Activated gamma-delta T cell treated with Interleukin-2 at 50 U/mL for 16 hours (primary cell): ENCODE measurements at places on chromosomes 1 and 21.

- no peak for DNase-seq
Observed at GRCh38 chr1:229368347-229368746, 25.5 kb upstream of the CCSAP start.

- DNase-seq: no peak
Observed at GRCh38 chr1:18494304-18494703, 13.6 kb downstream of the KLHDC7A start.

DNA sequence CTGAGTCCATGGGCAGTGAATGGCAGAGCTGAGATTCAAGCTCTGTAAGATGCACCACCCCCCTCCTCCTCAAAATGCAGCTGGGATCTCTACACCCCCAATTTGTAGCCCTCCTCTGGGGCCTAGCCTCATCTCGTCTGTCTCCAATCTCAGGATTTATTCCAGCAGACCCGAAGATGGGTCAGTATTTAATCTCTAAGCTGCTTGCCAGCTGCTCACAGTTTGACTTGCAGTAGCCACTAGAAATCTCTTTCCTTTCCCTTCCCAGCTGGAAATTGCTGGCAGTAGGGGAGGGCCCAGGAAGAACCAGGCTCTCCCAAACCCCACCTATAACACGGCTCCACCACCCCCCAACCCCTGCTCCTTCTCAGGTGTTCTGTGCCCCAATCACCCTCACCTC lies 1.5 kb downstream of the LACTBL1 start:
- no peak for DNase-seq

DNA sequence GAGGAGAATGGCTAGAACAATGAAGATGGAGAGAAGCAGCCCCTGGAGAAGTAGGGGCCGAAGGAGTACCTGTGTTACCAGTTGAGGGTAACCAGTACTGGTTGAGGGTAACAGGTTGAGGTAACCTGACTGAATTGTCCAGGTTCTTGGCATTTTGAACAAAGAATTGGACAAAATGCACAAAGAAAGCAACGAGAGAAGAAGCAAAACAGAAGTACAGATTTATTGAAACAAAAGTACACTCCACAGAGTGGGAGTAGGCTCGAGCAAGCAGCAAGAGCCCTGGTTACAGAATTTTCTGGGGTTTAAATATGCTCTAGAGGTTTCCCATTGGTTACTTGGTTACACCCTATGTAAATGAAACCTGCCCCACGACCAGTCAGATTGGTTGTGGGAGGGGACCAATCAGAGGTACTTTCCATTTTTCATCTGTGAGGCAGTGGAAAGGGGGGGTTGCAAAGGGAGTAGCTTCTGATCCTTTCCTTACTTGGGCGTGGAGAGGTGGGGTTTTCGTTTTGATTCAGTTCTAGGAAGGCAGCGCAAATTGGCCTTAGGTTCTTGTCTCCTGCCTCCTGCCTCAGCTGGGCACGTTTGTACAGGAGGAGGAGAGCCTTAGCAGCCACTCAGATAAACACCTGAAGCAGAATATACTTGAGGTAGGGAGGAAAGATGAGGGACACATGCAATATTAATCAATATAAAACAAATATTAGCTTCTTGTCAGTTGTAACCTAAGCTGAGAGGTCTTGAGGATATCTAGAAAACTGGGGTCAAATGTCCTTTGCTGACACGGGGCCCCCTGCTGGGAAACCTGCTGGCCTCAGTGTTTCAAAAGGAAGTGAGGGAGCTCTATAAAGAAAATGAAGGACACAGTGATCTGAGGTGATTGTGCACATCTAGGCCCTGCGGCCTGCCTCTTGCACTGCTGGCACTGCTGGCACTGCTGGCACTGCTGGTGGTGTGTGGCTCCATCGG lies 14.3 kb upstream of the LSM10 start:
- DNase-seq: no peak

DNA sequence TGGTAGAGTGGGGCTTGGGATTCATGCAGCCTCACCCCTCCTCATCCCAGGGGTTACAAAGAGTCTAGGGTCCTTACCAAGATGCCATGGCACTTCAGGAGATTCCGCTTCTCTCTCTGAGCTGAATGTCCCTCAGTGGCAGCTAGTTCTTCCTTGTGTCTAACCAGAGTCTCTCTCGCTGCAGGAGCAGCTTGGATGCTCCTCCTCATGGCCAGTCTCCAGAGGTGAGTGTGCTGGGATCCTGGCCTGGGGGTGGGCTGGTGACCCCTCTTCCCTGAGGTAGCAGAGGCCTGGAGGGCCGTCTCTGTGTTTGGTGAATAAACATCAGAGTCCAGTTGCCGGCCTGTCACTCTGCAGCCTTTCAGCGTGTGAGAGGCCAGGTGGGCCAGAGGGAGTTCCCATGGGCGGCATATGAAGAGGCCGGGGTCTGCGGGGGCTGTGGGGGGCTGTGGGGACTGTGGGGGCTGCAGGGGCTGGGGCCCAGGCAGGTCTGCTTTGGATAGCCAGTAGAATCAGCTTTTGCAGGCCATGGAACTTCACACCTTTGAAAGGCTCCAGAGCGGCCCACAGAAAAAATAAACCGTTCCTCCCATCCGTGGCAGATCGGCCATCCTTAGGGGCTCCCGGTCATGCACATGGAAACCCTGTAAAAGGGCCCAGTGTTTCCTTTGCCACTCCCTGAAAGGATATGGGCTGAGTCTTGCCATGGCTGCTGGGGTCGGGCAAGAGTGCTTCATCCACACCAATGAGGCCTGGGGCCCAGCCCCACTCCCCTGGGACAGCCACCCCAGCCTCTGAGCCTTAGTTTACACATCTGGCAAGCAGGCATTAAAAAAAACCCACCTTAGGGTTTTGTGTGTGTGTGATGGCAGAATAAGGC lies 256.4 kb downstream of the FOXD2 start:
- no peak for DNase-seq

- DNase-seq: no peak
Observed at GRCh38 chr1:101918277-101918676, 78.4 kb downstream of the OLFM3 start.

- no peak for DNase-seq
Observed at GRCh38 chr1:110605901-110606656, at the start of gene KCNA2. Gene KCNA2 (minus strand): TSS chr1:110606358. CDS start chr1:110604782, 1,576 bp downstream.

DNA sequence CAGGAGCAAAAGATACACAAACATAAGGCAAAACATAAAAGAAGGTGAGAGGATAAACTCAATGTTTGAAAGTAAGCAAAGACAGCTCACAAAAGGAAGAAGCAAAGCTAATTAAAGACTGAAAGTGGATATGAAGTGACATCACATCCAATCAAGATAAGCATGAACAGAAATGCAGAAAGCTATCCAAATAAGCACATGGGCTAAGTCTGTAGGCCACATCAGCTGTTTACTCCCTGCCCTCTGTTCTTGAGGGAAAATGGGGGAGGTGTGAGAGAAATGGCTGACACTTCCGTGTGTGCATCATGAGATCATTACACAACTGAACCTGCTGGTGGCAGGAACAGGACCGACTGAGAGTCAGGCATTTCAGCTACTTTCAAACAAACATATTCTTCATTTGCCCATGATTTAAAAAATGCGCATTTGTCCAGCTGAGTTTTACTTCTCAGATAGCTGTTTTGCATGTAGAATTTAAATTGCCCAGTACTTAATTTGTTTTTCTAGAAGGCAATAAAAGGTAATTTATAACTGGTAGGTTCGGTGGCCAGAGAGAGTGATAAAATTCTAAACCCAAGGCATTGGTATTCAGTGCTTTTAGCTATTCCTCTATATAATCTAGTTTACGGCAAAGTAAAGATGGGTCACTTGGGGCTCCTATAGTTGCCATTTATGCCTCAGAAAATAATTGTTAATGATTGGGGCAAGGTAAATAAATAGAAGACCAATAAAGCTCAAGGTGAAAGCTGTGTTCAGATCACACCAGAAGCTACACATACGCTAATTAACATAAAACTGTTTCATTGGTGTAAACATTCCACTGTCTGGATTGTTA lies 27.2 kb upstream of the MAN1A2 start:
- no peak for DNase-seq
